ENCODE measurements at places on chromosomes 6 and 20.
A peak's percentile ranks its signal among the peaks of the same experiment; 100 is the strongest.

- no peak for DNase-seq
These were observed 167.5 kb downstream of the CD83 start for GRCh38 chr6:14284969-14285590.

- DNase-seq = no peak
These were observed 227.0 kb downstream of the SYNDIG1 start for GRCh38 chr20:24696396-24696795.

GRCh38 chr20:32441638-32442037 lies 83.5 kb downstream of the ASXL1 start:
- DNase-seq = no peak

GRCh38 chr6:56002336-56002735 lies 126.9 kb upstream of the BMP5 start:
- no peak for DNase-seq

- no peak for DNase-seq
These were observed 98.5 kb downstream of the PRDM1 start for GRCh38 chr6:106184629-106185028.

DNA sequence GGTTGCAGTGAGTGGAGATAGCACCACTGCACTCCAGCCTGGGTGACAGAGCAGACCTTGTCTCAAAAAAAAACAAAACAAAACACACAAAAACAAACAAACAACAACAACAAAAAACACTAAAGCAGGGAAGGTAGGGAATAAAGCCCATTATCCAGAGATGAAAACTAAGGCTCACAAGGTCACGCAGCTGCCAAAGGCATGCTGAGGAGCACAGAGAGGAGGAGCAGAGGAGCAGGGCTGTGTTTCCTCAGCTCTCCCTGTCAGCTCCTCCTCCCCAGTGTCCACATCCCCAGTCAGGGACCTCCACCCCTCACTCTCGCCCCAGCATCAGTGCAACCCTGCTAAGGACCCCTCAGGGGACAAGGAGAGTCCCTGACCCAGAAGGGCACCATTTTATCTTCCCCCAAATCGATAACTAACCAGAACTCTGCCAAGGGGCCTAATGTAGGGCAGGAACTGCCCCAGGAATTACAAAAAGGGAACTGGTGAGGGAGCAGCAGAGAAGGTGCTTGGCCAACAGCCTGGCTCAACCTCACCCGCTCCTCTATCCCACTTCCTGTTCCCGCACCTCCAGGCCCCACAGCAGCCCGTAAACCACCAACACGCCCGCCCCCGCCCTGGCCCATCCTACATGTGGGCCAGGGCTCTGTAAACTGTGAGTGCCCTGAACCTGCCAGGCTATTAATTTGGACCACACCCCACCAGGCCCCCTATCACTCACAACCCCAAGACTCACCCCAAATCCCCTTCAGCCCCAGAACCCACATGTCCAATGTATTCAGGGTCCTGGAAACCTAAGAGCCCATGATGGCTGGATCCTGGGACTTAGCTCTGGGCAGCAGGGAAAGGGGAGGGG lies 9.0 kb downstream of the TEAD3 start:
- peak; percentile 75 for DNase-seq

GRCh38 chr6:160417146-160417545 lies 69.0 kb downstream of the SLC22A3 start:
- no peak for DNase-seq

GRCh38 chr20:38728911-38729642 lies 4.8 kb downstream of the SLC32A1 start:
- DNase-seq = no peak

DNA sequence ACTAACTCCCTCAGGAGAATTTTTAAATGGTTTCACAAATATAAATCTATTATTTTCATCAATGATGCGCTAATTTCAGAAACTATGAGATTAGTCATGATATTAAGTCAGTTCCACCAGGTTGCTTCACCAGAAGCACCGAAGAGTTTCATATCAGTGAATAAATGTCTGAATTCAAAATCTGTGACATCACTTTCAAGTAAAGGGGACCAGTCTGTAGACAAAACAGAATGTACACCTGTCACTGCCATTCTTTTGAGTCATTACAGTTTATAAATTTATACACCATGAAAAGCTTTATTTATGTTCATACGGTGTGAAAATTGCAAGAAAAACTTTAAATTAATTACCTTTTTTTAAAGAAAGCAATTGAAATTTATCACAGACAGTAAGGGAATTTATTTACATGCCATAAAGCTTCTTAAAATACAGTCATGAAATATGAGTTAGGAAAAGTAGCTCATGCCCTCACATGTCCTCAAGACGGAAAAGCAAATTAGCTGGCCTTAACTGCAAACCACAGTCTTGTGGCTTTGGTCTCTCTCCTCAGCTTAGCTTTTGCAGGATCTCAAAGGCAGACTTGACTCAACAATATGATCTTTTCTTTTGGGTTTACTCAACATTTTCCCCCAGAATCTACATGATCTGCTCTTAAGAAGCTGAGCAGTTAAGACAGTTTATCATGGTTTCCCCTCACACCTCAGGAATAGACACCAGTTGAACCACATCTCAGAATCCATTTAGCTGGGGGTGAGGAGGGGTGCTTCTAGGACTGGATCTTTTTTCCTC lies 177.7 kb upstream of the MCHR2 start:
- DNase-seq = no peak

DNA sequence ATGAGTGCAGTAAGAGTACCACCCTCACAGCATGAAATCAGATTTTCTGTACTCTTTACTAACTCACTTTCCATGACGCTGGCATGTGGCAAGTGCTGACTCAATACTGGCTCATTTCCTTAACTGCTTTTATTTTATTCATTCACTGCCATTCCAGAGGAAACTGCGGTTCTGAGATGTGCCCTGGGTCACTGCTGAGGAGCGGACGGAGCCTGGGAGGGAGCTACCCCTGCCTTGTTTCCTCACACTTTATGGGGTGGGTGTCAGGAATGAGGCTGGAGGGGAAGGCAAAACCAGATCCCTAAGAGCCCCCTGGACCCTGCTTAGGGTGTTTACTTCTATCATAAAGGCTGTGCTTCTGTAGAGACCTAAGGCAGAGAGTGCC lies 14.4 kb downstream of the NT5E start:
- no peak for DNase-seq

GRCh38 chr6:127864701-127865100 lies 36.2 kb downstream of the THEMIS start:
- no peak for DNase-seq

- DNase-seq = no peak
These were observed 14.5 kb downstream of the NOL4L start for GRCh38 chr20:32570401-32571190.

- no peak for DNase-seq
These were observed 25.3 kb downstream of the NOL4L start for GRCh38 chr20:32559753-32560380.

GRCh38 chr20:24066076-24066700 lies 77.6 kb upstream of the GGTLC1 start:
- no peak for DNase-seq

- DNase-seq = no peak
These were observed 41.2 kb upstream of the CHRNA4 start for GRCh38 chr20:63402181-63402859.

- DNase-seq = no peak
These were observed 216.3 kb upstream of the MAN1A1 start for GRCh38 chr6:119565893-119566292.

- DNase-seq = no peak
These were observed 85.8 kb downstream of the LYRM4 start for GRCh38 chr6:5174756-5175549.

- no peak for DNase-seq
These were observed 72.3 kb downstream of the FARS2 start for GRCh38 chr6:5333658-5334057.

- no peak for DNase-seq
These were observed 52.0 kb downstream of the ME1 start for GRCh38 chr6:83378621-83379388.

GRCh38 chr6:48933136-48933535 lies 529.9 kb downstream of the MMUT start:
- no peak for DNase-seq

GRCh38 chr20:46004889-46005473 lies 3.7 kb upstream of the MMP9 start:
- DNase-seq = peak; percentile 86

- DNase-seq = no peak
These were observed 45.6 kb upstream of the STX16 start for GRCh38 chr20:58605292-58606065.

- DNase-seq = no peak
These were observed 278.4 kb downstream of the LRFN2 start for GRCh38 chr6:40308533-40309306.

DNA sequence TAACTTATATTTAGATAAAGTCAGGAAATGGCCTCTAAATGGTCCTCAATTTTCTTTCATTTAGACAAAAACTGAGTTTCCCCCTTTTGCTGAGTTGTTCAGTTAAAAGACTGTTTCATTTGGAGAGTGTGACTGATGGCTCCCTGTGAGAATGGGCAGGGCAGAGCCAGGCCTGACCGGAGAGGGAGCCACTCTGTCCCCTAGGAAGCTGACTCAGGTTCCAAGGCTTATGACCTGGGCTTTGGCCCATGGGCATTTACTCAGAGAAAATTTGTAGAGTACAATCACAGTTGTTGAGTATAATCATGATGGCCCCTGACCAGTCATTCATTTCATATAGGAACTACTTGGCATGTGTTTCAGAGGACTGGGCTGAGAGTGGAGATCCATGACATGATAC lies 37.0 kb upstream of the AIG1 start:
- DNase-seq = no peak

- DNase-seq = peak; percentile 92
These were observed 2.4 kb downstream of the JAG1 start for GRCh38 chr20:10671221-10671918.

GRCh38 chr20:18388860-18389259 lies 78.0 kb downstream of the DZANK1 start:
- DNase-seq = no peak

- no peak for DNase-seq
These were observed 184.2 kb upstream of the FOXA2 start for GRCh38 chr20:22768266-22769178.

DNA sequence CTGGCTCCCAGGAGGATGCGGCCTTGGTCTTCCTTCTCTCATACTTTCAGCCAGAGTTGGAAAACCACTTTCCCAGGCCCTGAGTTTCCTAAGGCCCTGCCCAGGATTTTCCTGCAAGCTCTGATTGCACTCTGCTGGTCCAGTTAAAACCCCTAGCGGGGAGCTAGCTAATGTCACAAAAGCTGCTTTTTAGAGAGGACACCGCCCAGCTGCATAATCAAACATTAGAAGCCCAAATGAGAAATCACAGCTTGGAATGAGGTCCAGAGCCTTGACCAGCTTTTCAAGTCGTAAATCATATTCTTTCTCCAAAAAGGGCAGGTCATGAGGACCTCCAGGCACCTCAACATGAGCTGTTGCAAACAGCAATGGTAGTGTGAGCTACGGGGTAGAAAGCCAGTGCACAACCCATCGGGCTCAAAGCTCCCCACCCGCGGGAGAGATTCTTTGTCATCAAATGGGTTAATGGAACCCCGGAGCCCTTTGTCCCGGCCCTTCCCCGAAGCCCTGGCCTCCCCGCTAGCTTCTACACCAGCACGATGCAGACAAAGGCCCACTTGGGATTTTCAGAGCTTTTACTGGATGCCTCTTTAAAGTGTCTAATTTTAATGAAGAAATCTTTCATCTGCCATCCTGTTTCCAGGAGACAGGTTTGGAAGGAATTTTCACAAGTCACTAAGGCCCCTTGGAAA lies 134.0 kb downstream of the SCML4 start:
- no peak for DNase-seq

DNA sequence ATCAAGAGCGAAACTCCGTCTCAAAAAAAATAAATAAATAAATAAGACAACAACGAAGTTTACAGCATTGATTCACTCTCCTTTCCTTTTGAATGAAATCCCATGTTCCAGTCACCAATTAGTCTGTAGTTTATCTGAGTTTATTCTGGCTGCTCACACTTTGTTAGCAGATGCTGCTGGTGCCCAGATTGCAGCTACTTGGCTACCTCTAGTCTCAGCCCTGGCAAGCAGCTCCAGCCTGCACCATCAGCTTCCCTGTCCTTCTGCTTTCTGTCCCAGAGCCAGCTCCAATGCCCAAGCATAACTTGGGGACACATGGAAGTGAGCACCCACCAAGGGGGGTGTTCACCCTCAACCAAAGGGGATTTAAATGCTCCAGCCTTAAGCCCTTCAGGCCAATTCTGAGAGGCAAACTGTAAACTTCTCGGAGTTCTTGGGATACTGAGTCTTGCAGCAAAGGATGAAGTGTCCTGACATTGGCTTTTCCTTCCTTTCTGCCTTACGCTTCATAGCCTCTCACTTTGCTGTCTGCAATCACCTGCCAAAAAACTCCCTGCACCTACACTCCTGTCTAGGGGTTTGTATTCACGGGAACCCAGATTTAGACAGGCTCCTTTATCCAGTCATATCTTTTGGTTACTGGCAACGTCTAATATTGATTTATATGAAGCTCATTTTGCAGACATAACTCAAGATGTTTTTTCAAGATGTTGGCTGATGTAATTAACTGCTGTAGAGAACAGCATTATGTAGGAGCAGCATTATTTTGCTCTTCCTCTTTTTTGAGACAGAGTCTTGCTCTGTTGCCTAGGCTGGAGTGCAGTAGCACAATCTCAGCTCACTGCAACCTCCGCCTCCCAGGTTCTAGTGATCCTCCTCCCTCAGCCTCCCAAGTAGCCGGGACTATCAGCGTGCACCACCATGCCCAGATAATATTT lies 9.8 kb upstream of the TASP1 start:
- DNase-seq = no peak

GRCh38 chr20:58868795-58869194 lies 16.3 kb downstream of the GNAS start:
- no peak for DNase-seq

DNA sequence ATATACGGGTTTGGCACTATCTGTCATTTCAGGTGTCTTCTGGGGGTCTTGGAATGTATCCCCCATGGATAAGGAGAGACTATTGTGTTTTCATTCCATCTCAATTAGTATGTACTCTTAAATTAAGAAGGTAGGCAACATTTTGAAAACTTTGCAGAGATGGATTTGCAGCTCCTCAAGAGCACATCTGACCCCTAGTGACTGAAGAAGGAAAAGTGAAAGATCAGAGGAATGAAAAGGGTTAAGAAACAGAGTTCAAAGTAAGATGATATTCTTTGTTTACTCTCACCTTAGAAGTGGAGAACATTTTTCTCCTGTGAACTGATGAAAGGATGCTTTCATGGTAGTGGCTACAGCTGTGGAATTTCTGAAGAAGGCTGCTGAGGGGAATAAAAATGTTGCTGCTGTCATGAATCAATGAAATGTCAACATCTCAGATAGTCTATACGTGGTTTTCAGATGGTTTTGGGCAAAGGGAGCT lies 41.5 kb downstream of the SH3BGRL2 start:
- DNase-seq = no peak

GRCh38 chr6:157660414-157660813 lies 162.6 kb upstream of the SNX9 start:
- DNase-seq = no peak

DNA sequence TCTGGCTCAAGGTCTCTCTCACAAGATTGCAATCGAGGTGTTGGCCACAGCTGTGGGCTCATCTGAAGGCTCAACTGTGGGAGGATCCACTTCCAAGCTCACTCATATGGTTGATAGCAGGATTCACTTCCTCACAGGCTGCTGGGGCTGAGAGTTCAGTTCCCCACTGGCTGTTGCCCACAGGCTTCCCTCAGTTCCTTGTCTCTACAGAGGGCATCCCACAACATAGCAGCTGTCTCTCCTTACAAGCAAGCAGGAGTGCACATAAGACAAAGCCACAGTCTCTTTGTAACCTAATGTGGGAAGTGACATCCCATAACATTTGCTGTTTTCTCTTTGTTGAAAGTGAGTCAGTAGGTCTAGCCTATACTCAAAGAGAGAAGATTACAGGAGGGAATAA lies 14.0 kb downstream of the SPATS1 start:
- no peak for DNase-seq

GRCh38 chr6:108565091-108565766 lies 4.5 kb downstream of the FOXO3 start:
- peak; percentile 77 for DNase-seq

- DNase-seq = no peak
These were observed 15.6 kb downstream of the ENPP1 start for GRCh38 chr6:131823276-131823902.
